ENCODE measurements at places on chromosomes 6 and 20. TPM values are rescaled to one million over a fixed set of nuclear protein-coding genes. Genes with fewer than 3 reads are reported as not detected.

DNA sequence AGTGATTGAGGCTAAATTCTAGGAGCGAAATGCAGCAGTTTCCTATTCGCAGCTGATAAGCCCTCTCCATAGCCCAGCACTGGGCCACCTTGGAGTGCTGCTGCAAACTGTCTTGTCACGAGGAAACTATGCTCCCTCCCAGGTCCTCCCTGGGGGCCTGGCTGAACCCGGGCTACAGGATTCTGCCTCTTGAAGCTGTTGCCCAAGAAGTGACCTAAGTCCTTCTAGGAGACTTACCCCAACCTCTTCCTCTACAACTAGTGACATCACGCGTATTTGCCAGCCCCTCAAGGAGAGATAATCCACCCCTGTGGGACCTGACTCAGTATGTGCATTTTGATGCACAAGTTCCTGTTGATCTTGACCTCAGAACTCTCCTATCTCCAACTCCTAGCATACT, 26.5 kb upstream of the ZFAND3 start:
- DNase-seq: no peak

MUC21 gene
- not detected for total RNA-seq

DNA sequence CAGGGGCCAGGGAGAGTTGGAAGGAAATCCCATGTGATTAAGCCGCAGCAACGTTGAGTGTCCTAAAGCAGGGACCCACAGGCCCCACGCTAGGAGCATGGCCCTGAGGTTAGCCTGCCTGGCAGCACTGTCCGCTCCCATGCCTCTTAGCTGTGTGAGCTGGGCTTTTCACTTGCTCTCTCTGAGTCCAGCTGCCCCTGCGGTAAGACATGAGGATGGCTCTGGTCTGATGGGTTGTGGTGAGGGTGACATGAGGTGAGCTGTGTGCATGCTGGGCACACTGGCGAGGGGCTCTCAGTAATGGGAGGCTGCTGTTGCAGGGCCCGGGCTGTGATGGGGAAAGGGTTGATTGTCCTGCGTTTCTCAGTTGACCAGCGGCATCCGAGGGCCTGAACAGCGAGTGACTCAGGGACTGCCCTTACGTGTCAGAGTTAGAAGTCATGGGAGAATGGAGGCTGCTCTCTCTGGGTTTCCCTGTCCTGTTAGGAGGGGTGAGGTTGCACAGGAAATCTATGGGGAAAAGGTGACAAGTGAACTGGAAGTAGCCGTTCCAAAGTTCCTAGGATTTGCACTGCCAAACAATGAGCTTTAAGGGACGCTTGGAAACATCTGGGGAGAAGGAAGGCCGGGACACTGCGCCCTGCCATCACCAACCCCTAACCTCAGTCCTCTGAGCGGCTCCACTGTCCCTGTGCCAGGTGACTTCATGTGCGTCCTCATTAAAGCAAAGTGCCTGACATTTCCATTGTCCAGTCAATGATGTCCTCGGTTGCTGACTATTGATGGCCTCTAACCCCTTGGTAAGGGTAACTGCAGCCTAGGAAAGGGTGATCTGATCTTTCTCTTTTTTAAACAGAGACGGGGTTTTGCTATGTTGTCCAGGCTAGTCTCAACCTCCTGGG, 51.3 kb downstream of the ADNP start:
- DNase-seq: no peak

- DNase-seq: no peak
Measured at GRCh38 chr6:152112491-152113261, 305.2 kb downstream of the ESR1 start.

DNA sequence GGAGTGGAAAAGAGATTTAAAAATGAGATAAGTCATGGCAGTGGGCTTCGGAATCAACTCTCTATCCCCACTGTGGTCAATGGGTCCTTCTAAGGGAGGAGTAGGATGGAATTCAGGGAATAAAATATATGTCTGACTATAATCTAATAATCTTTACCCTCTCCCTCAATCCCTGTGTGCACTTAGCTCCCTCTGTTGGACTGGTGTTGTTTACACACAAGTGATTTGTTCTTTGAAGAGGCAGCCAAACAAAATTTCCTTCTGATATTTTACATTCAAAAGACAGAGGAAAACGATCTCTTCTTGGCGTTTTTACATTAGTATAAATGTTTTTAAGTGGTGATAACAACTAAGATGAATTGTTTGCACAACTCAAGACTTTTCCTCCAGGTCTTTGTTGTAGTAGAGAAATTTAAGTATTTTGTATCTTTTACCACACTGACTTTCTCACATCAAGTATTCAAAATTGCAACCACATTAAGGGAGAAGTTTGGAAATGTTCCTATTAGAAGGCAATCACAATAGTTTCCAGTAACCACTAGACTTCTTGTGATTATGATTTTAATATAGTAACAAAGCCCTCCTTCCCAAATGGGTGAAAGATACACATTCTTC, 317.8 kb downstream of the CENPW start:
- peak; percentile 7 for DNase-seq

DNA sequence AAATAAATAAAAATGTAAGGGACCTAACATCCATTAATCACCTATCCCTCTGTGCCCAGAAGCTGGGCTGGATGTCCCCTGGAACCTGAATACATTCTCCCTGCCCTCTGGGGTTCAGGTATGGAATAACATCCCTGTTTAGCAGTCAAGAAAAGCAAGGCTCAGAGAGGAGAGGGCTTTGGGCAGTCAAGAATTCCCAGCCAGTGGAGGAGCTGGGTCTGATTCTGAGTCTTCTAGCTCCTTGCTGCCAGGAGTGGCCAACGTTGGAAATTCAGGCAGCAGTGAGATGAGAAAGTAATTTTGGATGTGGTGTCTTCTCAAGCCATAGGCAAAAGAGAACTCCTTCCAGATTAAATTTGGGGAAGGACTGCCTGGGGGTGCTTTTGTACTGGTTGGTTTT, 42.6 kb upstream of the ZNFX1 start:
- no peak for DNase-seq

DNA sequence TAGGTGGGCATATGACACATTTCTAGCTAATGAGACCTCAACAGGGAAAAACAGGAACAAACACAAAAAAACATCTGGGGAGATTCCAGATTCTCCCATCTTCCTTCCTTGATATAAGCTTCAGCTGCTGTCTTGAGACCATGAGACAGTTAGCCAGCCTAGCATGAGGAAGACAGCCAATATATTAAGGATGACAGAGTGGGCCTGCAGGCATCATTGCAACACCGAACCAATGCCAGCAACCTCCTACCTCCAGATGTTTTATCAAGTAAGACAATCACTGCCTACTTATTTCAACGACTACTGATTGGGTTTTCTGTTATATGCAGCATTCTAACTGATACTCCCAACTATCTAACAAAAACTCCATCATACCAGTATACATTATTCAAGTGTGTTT, 119.0 kb downstream of the ISM1 start:
- DNase-seq: no peak

DNA sequence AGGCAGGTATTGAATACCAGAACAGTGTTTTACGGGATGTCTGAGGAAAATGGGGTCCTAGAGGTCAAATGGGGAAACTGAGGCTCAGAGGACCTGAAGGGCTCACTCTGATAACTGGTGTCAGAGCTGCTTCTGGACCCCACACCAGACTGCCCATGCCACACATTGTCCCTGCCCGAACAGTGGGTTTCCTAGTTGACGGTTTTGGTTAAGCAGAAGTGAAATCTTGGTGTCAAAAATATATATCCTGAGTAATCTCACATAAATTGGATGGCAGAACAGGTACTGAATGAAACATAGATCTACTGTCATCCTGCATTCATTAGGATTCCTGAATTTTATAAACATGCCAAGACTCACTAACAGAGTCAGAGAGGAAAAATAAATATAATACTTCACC, 16.3 kb downstream of the NOX3 start:
- no peak for DNase-seq
